ENCODE measurements at places on chromosomes 7 and 10. TPM values are rescaled to one million over a fixed set of nuclear protein-coding genes. Genes with fewer than 3 reads are reported as not detected.

POMZP3 gene
- 4.5 TPM for total RNA-seq

GRCh38 chr7:84548366-84549365 lies 354.1 kb upstream of the SEMA3A start:
- DNase-seq, result no peak

DNA sequence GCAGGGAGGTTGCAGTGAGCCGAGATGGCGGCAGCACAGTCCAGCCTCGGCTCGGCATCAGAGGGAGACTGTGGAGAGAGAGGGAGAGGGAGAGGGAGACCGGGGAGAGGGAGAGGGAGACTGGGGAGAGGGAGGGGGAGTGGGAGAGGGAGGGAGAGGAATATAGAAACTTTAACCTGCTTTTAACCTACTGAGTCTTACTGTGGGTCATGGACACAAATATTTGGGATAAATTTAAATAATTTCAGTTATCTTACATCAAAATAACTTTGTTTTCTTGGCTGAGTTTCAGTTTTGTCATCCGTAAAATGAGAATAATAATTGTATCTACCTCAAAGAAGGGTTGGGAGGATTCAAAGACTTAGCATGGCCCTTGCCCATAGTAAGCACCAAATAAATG lies 319.8 kb downstream of the LRMDA start:
- no peak for DNase-seq

- DNase-seq, result no peak
These were observed 3.1 kb upstream of the CAPZA2 start for GRCh38 chr7:116859323-116859722.

DNA sequence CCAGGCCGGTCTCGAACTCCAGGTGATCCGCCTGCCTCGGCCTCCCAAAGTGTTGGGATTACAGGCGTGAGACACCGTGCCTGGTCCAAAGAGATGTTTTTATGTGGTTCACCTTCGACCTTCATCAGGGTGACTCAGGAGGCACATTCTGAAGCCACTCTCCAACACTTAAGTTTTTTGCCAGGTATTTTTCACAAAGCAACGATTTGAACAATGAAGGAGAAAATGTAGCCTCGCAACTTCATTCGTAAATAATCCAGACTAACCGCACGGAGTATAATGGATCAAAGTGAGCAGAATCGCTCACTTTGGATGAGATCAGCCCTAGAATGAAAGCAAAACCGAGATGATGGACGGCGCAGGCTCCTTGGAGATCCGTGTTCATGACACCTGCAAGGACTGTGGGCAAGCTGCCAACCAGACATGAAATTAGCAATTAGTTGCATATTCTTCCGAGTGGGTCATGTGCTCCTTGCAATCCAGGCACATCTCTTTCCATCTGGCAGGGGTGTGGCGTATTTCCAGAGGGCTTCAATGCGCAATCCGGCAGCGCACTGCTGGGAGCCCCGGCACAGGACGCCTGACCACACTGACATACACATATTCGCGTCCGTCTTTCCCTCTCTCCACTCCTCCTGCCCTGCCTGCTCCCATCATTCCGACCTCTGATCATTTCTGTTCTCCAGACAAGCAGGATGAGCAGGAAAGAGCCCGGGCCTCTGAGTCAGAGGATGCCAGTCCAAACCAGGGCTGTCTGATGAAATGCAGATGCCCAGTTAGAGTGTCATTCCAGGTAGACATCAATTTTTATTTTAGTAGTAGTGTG lies 148.4 kb downstream of the KLF6 start:
- DNase-seq, result no peak
